Sigmoid colon (tissue), 7 donors: ENCODE measurements at places on chromosomes 6 and 20.

DNA sequence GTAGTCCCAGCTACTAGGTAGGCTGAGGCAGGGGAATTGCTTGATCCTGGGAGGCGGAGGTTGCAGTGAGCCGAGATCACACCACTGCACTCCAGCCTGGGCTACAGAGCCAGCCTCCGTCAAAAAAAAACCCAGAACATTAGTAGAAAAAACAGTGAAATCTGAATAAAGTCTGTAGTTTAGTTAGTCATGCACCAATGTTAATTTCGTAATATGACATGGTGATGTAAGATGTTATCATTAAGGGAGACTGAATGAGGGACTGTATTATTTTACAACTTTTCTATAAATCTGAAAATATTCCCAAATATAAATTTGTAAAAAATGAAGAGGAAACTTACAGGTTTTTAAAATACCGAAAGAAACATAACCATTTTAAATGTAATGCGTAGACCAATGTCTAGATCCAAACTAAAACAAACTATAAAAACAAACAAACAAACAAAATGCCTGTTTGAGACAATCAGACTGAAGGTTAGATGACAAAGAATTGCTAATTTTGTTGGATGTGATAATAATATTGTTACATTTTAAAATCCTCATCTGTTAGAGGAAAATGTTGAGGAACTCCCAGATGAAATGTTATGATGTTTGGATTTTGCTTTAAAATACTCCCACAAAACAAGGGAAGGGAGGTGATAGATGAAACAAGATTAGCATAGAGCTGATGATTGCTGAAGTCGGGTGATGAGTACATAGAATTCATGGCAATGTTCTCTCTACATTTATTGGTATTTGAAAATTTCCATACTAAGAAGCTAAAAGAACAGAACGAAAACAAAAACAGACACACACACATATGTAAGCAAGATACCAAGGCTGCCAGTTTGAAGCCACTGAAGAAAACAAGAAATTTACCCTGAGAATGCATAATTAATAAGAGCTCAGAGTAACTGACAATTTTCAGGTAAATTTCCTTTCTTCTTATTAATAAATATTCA, 1.8 kb downstream of the GSTA4 start:
- H3K4me1 ChIP-seq, result peaks cover 26% of the 10 kb centered on the region
- H3K27me3 ChIP-seq, result no peaks in the 10 kb centered on the region
- DNase-seq, result no peak
- peak overlapping the region; percentile 83 for H3K4me3 ChIP-seq
- H3K36me3 ChIP-seq, result no peaks in the 10 kb centered on the region

GRCh38 chr6:1088492-1089001, 223.4 kb upstream of the FOXQ1 start:
- H3K27ac ChIP-seq, result no peak overlapping the region
- H3K36me3 ChIP-seq, result no peaks in the 10 kb centered on the region
- no peaks in the 10 kb centered on the region for H3K4me1 ChIP-seq
- DNase-seq, result no peak

DNA sequence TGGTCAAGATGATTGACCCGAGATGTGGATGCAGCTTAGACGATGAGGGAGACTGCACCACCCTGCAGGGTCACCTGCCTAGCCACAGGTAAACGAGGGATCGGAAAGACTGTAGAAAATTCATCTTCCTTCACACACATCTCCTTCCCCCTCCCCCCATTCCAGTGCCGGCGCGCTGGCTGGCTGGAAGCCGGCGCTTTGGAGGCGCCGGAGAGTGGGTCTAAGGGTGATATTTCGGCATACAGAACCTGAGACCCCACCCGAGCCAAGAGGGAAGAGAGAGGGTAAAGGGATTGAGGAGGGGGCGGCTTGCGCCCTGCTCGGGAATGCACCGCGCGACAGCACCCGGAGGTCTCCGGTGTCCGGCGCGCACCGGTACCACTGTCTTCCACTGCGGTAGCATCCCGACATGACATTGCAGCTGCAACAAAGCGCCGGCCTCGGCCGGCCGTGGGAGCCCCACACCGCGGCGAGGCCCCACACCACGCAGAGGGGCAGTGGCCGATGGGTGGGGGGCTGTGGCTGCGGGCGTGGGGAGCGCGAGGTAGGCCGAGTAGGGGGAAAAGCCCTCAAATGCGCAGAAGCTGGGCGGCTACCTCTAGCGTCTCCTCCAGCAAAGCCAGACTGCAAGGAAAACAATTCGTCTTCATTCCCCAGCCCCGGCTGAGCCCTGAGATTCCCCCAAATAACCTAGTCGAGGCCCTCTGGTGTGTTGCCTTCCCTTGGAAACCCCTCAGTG, 984 bp downstream of the TNFRSF21 start:
- H3K4me1 ChIP-seq, result peaks cover 31% of the 10 kb centered on the region
- H3K4me3 ChIP-seq, result peak overlapping the region; percentile 70
- DNase-seq, result peak; percentile 67
- H3K36me3 ChIP-seq, result no peaks in the 10 kb centered on the region

DNA sequence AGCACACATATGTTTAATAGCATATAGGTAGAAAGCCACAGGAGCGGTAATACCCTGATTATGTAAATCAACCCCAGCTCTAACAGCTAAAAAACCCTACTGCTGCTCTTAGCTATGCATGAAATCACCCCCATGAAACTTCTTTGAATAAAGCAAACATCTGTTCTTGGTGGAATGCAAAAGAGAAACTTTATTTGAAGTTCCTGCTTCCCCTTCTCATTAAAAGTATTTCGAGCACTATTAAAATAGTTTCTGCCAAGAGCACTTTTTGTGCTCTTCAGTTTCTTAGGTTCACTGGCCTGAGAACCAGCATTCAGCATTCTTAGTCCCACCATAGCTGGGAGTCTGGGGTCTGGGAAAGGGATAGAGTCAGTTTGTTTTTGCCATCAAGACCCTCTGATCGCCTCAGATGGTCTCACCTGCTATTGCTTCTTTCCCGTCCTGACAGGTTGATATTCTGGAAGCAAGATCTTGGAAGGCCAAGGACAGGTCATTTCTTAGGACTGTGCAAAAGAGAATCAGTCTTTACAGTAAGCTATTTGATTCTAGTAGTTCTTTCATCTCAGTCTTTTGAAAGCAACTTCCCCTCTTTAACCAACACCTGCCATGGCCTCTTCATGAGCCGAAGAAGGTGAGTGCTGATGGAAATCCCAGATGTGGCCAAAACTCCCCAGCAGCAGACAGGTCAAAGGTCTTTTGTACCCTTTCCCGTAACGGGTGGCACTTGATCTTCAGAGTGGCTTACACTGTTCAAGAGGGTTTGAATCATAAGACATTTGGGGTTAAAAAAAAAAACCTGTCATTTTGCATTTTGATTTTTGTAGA, 76.5 kb upstream of the TMEM170B start:
- no peak overlapping the region for H3K27ac ChIP-seq
- H3K4me1 ChIP-seq, result no peaks in the 10 kb centered on the region
- H3K36me3 ChIP-seq, result no peaks in the 10 kb centered on the region

GRCh38 chr20:33790566-33790965, 20.6 kb upstream of the CHMP4B start:
- H3K4me1 ChIP-seq, result peaks cover 63% of the 10 kb centered on the region
- H3K27ac ChIP-seq, result no peak overlapping the region
- DNase-seq, result peak; percentile 82
- H3K4me3 ChIP-seq, result no peak overlapping the region
- H3K36me3 ChIP-seq, result no peaks in the 10 kb centered on the region
- H3K27me3 ChIP-seq, result no peaks in the 10 kb centered on the region

- no peaks in the 10 kb centered on the region for H3K36me3 ChIP-seq
- H3K27ac ChIP-seq, result no peak overlapping the region
- no peaks in the 10 kb centered on the region for H3K27me3 ChIP-seq
Measured at GRCh38 chr20:48416002-48416401, 411.8 kb downstream of the PREX1 start.

- no peaks in the 10 kb centered on the region for H3K4me1 ChIP-seq
- no peak overlapping the region for H3K4me3 ChIP-seq
- no peak for DNase-seq
- H3K36me3 ChIP-seq, result no peaks in the 10 kb centered on the region
- H3K27me3 ChIP-seq, result no peaks in the 10 kb centered on the region
Measured at GRCh38 chr6:156747715-156748114, 29.5 kb upstream of the ARID1B start.

DNA sequence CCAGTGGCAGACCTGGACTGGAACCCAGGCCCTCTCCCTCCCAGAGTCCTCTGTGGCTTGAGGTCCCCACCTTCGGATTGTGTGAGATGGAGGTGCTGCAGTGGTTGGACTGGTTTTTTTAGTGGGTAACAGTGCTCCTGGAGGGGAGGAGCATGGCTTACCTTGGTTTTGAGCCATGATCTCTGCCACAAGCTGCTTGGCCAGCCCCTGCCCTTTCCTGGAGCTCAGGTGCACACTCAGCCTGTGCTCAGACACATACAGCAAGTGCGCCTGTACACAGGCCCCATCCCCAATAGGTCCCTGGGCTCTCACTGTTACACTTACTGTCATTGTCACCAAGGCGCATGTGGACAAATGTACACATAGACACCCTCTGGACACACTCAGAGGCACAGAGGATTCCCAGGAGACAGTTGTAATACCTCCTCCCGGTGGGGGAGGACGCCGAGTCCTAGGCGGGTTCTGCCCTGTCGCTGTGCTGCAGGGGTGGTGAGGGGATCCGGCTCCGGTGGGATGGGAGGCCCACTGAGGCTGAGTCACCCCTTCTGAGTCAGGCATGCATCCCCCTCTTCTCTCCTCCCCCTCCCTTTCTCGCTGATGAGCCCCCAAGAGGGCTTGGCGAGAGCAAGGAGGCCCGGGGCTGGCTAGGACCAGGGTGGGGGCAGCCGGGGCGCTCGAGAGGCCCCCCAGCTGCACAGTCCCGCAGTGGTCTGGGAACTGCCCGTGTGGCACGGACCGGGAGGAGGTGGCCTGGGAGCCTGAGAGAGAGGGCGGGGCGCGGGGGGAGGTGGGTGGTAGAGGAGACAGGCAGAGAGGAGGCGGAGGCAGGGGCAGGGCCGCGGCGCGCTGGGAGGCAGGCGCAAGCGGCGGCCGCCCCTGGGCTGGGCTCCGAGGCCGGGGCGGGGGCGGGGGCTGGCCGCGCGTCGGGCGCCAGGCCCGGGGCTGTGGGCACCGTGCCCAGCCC, 522 bp upstream of the EPB41L1 start:
- H3K27me3 ChIP-seq, result no peaks in the 10 kb centered on the region
- H3K36me3 ChIP-seq, result no peaks in the 10 kb centered on the region
- peak overlapping the region; percentile 61 for H3K27ac ChIP-seq
- H3K4me1 ChIP-seq, result peaks cover 33% of the 10 kb centered on the region
- peak overlapping the region; percentile 83 for H3K4me3 ChIP-seq
- peak; percentile 92 for DNase-seq

DNA sequence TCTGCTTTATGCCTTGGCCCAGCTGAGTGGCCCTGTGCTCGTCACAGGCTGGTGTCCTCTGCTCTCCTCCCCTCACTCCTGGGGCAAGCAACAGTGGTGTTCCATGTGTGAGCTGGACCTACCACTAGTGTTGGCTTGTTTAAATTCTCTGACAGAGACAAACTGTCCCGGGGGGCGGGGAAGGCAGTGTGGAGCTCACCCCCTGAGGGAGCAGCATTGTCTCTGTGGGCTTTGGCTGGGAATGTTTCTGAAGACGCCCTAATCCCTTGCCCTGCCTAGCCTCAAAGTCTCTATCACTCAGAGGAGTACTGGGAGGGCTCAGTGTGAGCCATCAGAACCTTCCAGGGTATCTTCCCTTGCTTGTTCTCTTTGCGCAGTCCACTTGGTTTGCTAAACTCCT, 5.2 kb upstream of the VEGFA start:
- DNase-seq, result peak; percentile 42
- H3K4me1 ChIP-seq, result peaks cover 11% of the 10 kb centered on the region
- H3K36me3 ChIP-seq, result no peaks in the 10 kb centered on the region
- no peak overlapping the region for H3K4me3 ChIP-seq

DNA sequence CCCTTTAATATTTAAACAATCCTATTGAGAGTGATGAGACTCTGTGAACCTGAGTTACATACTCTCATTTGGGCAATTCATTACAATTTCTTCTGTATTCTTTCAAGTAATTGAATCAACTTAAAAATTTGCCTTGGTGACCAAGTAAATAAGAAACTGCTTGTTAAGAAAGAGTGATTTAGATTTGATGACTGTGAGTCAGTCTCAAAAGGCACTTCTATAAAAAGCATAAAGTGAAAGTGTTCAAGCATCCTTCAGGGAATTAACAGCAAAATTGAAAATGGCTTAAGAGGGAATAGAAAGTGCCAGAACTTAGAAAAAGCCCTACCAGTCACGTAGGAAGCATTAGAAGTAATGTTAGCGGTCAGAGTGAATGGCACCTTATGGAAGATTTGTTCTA, 654.7 kb downstream of the EPM2A start:
- no peak for DNase-seq
- no peaks in the 10 kb centered on the region for H3K4me1 ChIP-seq
- H3K27me3 ChIP-seq, result no peaks in the 10 kb centered on the region
- no peak overlapping the region for H3K27ac ChIP-seq

DNA sequence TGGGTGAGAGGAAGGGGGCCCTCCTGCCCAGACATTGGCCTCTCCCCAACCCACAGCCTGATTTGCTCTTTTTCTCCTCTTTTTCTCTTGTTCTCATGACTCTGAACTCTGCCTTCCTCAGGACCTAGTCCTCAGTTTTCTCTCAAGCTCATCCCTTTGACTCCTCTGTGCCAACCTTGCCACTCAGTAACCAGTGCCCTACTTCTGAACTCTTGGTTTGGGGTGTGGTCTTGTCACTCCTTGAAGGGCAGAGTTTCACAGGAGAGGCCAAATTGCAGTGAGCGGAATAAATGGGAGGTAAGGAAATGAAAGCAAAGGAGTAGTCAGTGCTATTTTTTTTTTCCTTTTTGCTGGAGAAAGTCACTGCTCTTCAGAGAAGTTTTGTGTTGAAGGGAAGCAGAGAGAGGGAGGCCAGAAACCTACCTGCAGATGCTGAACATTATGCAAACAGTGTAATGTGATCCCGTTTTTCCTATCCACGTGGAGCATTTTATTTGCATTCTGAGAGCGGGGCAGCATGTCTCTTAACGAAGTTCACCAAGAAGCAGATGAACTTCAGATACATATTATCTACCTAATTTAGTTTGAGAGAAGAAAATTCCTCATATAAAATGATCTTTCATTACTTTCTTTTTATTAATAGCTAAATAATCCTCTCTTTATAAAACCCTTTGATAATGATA, 26.9 kb downstream of the CFAP61 start:
- no peaks in the 10 kb centered on the region for H3K27me3 ChIP-seq
- no peak for DNase-seq
- H3K4me1 ChIP-seq, result no peaks in the 10 kb centered on the region
- no peaks in the 10 kb centered on the region for H3K36me3 ChIP-seq
